ENCODE measurements at places on chromosomes 12 and 14.
A peak's percentile ranks its signal among the peaks of the same experiment; 100 is the strongest.

- DNase-seq, result no peak
Observed at GRCh38 chr12:118541934-118542333, 165.6 kb downstream of the SUDS3 start.

DNA sequence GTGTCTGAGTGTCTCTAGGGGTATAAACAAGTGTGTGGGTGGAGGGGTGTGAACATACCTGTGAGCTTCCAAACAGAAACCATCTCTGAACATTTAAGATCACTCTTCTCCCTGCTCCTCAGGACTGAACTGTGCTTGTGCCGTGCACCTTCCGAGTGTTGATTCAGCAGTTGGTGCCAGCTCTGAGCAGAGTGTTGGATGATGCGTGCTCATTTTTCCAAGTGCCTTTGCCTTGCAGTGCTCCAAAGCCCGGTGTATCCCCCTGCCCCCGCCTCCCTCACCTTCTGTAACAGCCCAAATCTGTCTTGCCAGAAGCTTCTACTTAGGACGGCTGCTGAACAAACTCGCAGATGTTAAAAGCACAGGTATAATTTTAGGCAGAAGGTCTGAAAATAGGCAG is 4.4 kb downstream of the WSCD2 start:
- peak; percentile 1 for DNase-seq

- peak; percentile 62 for DNase-seq
Observed at GRCh38 chr14:50403419-50403818, 6.7 kb upstream of the CDKL1 start.

GRCh38 chr12:14768823-14769405 is 34.4 kb downstream of the WBP11 start:
- DNase-seq, result no peak
